ENCODE measurements at places on chromosomes 6 and 20. TPM values are rescaled to one million over a fixed set of nuclear protein-coding genes. Genes with fewer than 3 reads are reported as not detected.

RIPPLY2 gene
- not detected for total RNA-seq

- no peak for DNase-seq
Measured at GRCh38 chr20:40481743-40482458, 207.1 kb downstream of the MAFB start.

DNA sequence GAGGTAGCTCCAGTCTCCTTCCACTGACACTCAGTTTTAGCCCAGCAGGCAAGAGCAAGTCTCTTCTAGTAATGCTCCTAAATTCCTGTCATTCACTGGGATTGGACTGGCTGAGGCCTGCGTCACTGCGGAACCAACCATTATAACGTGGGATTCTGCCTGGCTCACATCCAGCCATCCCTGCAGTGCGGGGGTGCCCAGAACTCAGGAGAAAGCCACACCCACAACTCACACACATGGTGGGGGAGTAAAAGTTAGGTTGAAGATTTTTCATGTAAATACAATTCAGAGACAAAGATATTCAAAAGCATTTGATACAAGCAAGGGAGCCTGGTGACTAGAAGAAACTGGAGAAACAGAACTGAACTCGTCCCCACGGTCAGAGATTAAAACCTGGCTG lies 504.0 kb upstream of the CDH4 start:
- no peak for DNase-seq

GRCh38 chr6:165843568-165844113 lies 180.6 kb upstream of the PDE10A start:
- no peak for DNase-seq

GRCh38 chr20:10848810-10849370 lies 175.1 kb upstream of the JAG1 start:
- peak; percentile 86 for DNase-seq

GRCh38 chr6:160943997-160944396 lies 47.6 kb upstream of the MAP3K4 start:
- no peak for DNase-seq

DNA sequence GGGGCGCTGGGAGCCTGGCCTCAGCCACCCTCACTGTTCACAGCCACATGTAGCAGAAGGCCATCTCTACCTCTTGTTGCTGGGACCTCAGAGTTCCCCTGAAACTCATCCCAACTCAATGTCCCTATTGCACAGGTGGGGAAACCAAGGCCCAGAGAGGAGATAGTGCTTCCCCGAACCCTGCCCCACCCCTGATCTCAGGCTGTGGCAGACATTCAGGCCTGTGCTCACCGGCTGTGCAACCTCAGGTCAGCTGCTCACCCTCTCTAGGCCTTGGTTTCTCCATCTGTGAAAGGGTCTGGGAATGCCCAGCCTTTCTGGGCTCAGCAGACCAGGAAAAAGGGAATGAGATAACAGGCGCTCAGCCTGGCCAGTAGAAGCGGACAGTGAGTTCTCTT lies 6.4 kb upstream of the SLC52A3 start:
- no peak for DNase-seq

GRCh38 chr20:62860391-62860923 lies 1.2 kb downstream of the TCFL5 start:
- peak; percentile 32 for DNase-seq

DNA sequence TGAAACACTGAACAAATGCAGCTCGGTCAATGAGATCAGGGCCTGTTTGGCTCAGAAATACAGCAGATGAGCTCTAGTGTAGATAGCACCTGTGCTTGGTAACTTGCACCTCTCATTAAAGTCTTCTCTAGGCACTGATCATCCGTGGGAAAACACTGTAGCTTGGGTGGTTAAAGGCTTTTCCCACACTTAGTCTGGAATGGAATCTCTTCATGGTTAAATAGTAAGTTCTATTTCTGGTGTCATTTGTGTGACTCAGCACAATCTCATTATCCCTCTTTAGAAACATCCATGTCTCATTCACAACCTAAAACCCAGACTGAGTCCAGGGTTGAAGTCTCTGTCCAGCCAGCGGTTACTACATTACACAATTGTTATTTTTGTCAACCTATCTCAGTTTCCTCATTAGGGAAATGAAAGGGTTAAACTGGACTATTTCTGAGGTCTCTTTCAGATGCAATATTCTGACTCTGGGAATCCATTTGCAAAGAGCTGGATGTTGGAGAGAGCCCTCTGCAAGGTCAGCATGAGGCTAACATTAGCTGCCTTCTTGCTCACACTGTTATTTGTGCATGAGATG lies 125.0 kb downstream of the ZDHHC14 start:
- no peak for DNase-seq
